Activated naive CD4-positive, alpha-beta T cell treated with anti-CD3 and anti-CD28 coated beads for 36 hours (primary cell): ENCODE measurements at places on chromosomes 4 and X. TPM values are rescaled to one million over a fixed set of nuclear protein-coding genes. Genes with fewer than 3 reads are reported as not detected.

DNA sequence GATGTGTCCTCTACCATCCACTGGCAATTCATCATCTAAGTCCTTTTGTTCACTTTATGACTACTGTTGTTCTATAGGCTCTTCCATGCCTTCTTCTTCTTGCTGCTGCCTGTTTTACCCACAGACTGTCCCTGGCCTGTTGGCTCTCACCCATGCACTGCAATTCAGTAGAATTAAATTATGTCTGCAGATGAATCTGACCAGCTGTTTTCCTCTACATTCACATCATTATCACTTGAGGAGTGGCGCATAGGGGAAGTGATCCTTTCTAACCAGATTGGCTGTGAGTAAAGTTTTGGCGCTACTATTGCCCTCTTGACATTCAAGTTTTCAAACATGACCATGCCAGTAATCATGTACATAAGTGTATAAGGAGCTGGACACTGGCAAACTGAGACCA is 91.7 kb downstream of the FRMPD4 start:
- no peak for DNase-seq

TEC gene
- 3.4 TPM for total RNA-seq

SLC26A1 gene
- not detected for total RNA-seq

SLC39A8 gene
- total RNA-seq = 28.8 TPM

TCEAL7 gene
- not detected for total RNA-seq
